ENCODE measurements at places on chromosomes 1 and 21.

GRCh38 chr1:26419494-26419893, 8.9 kb downstream of the LIN28A start:
- no peak for DNase-seq

DNA sequence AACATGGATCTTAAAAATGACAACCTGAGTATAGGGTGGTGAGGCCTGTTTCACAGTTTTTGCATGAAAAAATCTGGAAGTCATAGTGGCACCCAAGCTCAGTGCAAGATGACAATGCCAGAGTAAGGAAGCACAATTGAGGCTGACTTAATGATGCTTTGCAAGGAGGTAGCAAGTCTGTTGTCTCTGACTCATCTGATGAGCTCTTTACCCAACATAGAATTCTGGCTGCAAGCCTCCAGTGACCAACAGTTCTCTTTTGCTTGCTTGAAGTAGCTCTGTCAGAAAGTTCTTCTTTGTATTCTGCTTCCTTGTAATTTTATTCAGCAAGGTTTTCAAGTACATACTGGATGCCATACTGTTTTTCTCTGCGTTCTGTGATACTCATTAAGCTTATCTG, 117.1 kb downstream of the FOXD2 start:
- DNase-seq = no peak

GRCh38 chr1:65036570-65037051, 70.3 kb upstream of the JAK1 start:
- no peak for DNase-seq

- DNase-seq = no peak
Observed at GRCh38 chr1:157092831-157093230, 6.8 kb downstream of the ETV3L start.

- no peak for DNase-seq
Observed at GRCh38 chr1:12511516-12512468, 106.2 kb downstream of the DHRS3 start.

- DNase-seq = no peak
Observed at GRCh38 chr1:4110888-4111287, 210.8 kb upstream of the C1orf174 start.

DNA sequence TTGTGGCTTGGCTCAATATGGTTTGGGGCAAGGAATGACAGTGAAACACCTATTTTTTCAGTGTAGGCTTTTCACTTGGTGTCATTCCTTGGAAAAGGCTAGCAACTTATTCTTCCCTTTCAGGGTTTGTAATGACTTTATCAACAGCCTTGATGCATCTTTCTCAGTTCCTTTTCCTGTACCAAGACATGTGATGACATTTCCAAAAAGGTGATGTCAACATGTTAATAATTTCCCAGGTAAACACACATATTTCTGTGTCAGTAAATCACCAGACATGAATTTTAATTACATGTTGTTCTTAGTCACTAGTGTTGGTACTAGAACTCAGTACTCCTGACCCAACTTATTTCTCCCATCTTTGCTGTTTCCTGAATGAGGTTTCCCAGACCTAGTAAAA, 37.8 kb upstream of the RRP15 start:
- DNase-seq = no peak

GRCh38 chr1:198922638-198923430, 284.0 kb downstream of the PTPRC start:
- no peak for DNase-seq

DNA sequence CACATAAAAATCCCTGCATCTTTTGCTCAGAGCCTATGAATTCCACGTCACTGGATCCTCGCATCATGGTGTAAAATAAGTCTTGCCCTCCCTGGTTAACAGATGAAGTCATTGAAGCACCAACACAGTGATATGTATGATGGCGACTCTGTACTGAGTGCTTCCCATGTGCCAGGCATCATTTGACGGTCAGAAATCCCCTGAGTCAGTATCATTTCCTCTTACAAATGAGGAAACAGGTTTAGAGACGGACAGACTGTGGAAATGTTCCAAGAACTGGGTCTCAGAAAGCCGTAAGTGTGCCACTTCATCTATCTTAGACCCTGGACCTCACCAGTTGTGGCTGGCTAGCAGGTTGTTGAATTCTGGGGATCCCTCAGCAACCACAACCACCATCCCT, 5.1 kb upstream of the OLFML2B start:
- DNase-seq = no peak

- no peak for DNase-seq
Observed at GRCh38 chr1:180154003-180154324, 705 bp upstream of the QSOX1 start.

- DNase-seq = no peak
Observed at GRCh38 chr1:161905269-161905884, 118.3 kb downstream of the OLFML2B start.

- no peak for DNase-seq
Observed at GRCh38 chr1:55402671-55403464, 187.7 kb upstream of the USP24 start.

DNA sequence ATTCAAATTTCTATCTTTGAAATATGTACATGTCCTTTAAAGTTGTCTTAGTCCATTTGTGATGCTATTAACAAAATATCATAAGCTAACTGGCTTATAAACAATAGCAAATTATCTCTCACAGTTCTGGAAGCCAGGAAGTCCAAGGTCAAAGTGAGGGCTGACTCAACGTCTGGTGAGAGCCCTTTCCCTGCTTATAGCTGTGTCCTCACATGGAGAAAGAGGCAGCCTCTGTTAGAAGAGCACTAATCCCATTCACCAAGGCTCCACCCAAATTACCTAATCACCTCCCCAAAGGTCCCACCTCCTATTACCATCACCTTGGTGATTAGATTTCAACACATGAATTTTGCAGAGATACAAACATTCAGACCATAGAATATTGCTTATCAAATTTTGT, 450.1 kb upstream of the BEND5 start:
- DNase-seq = no peak

DNA sequence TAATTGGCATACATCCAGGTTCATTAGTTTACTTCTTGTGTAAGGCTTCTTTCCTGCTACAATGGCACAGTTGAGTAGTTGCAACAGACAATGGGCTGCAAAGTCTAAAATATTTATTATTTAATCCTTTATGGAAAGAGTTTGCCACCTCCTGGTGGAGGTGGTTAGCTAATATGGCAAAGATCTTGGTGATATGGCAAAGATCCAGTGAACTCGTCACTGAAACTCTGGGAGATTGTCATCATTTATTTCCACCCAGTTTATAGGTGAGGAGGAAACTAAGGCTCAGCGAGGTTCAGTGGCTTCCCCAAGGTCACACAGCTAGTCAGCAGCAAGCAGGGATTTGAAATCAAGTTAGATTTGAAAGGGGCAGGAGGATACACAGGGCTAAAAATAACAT, 16.1 kb upstream of the IFFO2 start:
- no peak for DNase-seq

DNA sequence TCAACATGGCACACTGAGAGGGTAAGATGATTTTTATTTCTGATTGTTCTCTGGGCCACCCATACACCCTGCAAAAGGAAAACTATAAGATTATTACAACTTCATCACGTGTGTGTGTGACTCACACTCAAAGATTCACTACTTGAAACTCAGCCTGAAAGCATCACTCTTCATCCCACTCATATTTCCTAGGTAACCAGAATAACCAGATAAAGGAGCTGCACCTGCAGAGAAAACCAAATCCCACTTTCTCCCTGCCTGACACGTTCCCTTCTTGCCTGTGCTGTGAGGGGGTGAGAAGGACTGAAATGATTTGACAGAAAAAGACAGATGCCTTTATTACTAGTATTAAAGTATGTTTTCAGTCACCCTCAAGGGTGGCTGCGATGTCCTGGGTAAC, 131.6 kb downstream of the TGFBR3 start:
- no peak for DNase-seq

GRCh38 chr1:29676496-29676895, 440.2 kb downstream of the PTPRU start:
- no peak for DNase-seq

DNA sequence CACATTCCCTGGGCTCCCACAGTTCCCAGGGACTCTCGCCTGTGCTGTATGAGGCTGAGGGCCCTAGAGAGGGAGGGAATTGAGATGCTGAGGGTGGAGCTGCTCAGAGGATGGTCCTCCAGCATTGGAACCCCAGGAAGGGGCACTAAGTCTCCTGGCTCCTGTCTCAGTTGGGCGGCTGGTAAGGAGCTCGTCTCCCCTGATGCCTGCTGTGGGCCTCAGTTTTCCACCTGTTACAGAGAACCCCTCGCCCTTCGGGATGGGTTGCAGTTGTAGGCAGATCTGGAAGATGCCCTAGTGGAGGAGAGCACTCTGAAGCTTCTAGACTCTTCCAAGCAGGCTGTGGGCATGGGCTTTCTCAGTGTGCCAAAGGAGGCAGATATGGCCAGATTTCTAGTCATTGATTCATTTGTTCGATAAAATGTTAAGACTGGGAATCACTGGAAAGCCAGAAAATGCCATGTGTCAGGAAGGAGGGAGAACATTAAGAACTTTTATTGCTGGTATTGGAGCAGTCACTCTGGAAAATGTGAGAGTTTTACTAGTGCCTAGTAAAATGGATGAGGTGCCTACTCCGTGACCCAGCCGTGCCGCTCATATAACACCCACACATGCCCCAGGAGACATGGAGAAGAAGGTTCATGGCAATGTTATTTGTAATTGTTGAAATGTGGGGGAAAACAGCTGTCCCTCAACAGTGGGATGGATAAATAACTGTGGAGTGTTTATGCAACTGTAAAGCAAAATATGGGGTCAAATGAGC, 828 bp upstream of the MYBPH start:
- no peak for DNase-seq

DNA sequence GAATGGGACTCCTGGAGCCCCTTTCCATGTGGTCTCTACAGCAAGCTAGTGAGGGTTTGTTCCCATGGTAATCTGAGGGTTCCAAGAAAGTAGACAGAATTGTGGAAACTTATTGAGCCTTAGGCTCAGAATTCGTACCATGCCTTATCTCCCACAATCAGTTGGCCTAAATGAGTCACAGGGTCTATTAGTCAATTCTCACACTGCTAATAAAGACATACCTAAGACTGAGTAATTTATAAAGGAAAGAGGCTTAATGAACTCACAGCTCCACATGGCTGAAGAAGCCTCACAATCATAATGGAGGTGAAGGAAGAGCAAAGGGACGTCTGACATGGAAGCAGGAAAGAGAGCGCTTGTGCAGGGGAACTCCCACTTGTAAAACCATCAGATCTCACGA, 106.6 kb upstream of the CXADR start:
- DNase-seq = no peak

DNA sequence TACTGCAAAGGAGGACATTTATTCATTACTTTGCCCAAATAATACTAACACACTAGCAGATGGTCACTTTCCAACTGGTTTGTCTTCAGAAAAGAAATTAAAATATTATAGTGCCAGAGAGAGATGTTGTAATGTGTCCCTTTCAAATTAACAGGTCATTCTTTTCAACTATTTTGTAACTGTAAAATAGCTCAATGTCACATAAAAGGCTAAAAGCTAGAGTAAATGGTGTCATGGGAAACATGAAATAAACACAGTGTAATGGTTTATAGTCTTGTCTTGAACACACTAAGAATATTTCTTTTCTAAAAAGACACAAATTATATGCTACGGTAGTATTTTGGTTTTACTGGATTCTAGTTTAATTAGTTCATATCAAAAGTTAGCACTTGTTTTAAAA, 77.8 kb downstream of the ADGRL2 start:
- DNase-seq = no peak

Data from NCI-H1092 (cell line).